ENCODE measurements at places on chromosomes 16 and 17. TPM values are rescaled to one million over a fixed set of nuclear protein-coding genes. Genes with fewer than 3 reads are reported as not detected.
A peak's percentile ranks its signal among the peaks of the same experiment; 100 is the strongest.

Gene SPATA20
- total RNA-seq, result 149 TPM

Gene HEATR9
- total RNA-seq, result not detected

GRCh38 chr17:45135978-45136791 lies 698 bp downstream of the ACBD4 start:
- no peak for DNase-seq

- DNase-seq, result no peak
Measured at GRCh38 chr16:28836761-28837064, 9.4 kb downstream of the TUFM start.

DNA sequence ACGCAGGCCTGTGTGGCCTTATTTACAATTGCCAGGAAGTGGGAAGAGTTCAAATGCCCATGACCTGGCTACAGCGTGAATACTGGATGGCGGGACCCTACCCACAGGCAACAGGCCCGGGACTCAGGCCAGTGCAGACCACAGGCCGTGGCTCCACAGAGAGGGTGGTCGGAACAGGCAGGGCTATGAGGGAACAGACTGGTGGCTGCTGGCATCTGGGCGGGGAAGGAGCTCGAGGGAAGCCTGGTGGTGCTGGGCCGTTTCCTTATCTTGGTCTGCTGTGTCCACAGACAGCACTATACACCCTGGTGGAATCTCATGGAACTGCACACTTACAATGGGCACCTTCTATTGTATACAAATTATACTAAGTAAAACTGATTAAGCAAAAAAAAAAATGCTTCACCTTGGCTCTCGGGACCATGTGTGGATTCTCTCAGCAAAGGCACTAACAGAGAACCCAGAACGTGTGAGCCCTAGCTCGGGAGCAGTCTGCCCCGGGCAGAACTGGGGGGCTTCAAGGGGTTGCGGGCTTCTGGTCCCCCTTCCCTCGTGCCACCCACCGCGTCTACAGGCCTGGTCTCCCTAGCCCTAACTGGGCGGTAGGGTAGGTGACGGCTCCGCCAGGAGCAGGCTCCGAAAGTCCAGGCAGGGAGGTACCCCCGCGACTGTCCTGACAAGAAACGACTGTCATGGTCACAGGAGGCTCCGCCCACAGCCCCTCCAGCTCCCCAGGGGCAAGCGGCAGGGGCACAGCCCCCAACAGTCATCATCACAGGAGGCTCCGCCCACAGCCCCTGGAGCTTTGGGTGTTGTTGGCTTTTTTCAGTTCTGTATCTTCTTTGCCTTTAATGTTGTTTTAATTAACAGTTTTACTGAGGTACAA lies 21.8 kb downstream of the CEP131 start:
- DNase-seq, result peak; percentile 75

GRCh38 chr17:28347261-28347891 lies 10.0 kb downstream of the POLDIP2 start:
- DNase-seq, result no peak

Gene MC1R
- total RNA-seq, result 6.5 TPM

DNA sequence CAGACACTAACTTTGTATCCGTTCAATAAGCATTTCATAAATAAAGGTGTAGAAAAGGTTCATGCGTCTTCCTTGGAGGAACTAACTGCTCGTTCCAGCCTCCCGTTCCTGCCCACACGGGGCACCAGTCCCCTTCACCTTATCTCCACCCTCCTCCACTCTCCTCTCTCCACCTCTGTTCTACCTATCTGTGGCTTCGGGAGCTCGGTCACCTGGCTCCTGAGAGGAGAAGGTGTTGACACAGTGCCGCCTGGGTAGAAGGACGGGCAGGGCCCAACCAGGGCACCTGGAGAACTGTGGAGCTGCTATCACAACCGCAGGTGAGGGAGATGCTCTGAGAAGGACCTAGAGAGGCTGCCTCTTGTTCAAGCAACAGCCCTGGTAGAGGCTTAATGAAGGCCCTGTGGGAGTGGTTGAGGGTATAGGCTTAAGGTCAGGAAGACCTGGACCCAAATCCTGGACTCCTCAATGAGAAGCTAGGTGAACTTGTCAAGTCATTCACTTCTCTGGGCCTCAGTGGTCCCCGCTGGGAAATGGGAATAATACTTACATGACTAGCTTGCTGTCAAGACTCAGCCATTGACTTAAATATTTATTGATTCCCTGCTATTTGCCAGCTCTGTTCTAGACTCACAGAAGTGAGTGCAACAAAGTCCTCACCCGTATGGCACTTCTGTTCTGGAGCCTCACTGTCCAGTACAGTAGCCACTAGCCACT lies 9.6 kb upstream of the MINK1 start:
- no peak for DNase-seq

- DNase-seq, result peak; percentile 19
Measured at GRCh38 chr17:38619937-38620550, 14.3 kb upstream of the SRCIN1 start.

GRCh38 chr17:41434415-41434814 lies 6.4 kb downstream of the KRT38 start:
- DNase-seq, result no peak

DNA sequence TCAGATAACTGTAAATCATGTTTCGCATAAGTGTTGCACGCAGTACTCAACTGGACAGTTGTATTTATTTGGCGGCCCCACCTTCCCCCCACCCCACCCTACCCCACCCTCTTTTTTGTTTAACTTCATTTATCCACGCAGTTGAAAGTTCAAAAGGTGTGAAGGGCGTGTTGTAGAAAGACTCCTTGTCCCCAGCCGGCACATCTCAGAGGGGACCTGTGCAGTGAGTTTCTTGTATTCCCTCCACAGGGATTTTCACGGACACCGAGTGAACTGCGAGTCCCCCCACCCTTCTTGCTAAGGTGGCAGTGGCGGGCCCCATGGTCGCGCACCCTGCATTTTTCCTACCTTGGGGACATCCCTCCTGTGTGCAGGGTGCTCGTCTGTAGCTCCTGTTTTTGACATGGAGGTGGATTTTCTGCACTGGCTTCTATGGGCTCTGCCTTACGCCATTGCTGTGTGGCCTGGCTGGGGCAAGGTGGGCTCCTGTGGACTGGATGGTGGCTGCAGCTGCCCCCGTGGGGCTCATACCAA lies 36.2 kb downstream of the ADCY7 start:
- peak; percentile 39 for DNase-seq

- no peak for DNase-seq
Measured at GRCh38 chr16:56460101-56460500, 8.7 kb downstream of the OGFOD1 start.

Gene FADS6
- total RNA-seq, result 3.1 TPM

DNA sequence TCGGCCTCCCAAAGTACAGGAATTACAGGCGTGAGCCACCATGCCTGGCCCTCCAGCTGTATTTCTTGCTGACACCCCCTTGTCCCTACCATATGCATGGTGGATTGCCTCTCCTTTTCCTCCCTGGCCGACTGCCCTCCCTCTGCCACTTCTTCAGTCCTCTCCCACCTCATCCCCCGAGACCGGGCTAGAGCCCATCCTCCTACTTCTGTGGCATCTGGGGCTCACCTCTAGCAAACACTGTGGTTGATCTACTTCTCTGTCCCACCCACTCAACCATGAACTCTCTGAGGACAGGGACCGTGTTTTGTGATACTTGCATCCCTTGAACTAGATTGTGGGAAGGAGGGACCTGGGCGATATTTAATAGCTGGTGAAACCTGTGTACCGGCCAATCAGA lies 7.5 kb upstream of the AXIN2 start:
- no peak for DNase-seq

- no peak for DNase-seq
Measured at GRCh38 chr17:61000911-61001310, 323.3 kb downstream of the BCAS3 start.

DNA sequence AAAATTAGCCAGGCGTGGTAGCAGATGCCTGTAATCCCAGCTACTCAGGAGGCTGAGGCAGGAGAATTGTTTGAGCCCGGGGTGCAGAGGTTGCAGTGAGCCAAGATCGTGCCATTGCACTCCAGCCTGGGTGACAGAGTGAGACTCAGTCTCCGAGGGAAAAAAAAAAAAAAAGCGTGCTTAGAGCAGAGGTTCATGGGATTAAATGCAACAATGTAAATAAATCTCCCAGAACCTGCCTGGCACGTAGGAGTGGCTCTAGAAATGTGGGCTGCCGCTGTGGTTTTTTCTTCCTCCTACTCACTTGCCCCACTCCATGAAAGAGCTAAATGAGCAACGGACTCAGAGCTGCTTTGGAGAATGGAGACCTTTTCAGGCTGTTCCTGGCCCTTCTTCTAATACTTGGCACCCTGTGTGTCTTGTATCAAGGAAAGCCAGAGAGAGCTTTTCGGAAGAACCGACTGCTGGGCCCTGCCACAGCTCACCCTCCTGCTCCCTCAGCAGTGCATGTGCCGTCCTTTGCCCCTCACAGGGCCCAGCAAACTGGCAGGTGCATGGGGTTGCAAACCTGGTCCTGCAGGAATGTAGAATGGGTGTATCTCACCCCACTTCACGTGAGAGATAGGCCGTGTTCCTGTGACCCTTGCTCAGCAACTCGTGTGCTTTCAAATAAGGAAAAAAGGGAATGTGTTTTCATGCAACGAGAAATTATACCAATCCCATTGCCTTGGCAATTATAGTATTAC lies 52.0 kb downstream of the LDHD start:
- DNase-seq, result no peak

DNA sequence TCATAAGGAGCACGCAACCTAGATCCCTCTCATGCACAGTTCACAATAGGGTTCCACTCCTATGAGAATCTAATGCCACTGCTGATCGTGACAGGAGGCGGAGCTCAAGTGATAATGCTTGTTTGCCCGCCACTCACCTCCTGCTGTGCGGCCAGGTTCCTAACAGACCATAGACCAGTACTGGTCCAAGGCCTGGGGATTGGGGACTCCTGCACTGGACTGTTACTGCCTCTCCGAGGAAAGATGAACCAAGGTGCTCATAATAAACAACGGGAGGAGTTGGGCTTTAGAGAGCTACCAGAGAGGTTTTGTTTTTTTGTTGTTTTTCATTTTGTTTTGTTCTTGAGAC lies 58.2 kb downstream of the TK2 start:
- DNase-seq, result no peak

Gene GSPT1
- total RNA-seq, result 141 TPM

DNA sequence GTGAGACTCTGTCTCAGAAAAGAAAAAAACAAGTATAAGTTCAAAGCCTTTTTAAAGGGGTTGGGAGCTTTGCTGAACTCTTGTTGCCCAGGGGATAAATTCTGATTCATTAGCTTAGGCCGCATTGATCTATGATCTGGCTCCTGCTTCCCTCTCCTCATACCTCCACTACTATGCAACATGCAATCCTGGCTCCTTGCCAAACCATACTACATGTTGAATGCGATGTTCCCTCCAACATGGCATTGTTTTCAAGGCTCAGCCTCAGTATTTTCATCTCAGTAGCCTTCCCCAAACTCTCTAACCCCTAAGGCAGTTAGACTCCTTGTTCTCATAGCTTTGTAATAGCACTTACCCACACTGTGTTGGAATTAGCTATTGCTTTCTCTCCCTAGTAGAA lies 6.2 kb downstream of the REXO5 start:
- no peak for DNase-seq

Gene KRTAP9-9
- not detected for total RNA-seq

Gene MT2A
- total RNA-seq, result 4.3 TPM

- DNase-seq, result no peak
Measured at GRCh38 chr17:1367351-1367745, 32.7 kb downstream of the YWHAE start.

Gene TMEM114
- total RNA-seq, result not detected

DNA sequence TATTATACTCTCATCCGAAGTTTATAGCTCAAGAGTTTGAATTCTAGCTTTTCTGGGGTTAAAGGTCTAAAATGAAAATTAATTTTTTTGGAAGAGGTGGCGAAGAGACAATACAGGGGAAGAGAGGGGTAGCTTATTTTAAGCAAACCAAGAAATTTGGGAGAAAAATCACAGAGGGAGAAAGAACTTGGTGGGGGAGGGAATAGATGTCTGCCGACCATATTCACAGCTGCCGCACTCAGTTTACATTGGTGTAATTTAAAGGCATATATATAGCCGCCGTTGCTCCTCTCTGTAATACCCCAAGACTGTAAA lies 6.5 kb upstream of the ZFHX3 start:
- no peak for DNase-seq

DNA sequence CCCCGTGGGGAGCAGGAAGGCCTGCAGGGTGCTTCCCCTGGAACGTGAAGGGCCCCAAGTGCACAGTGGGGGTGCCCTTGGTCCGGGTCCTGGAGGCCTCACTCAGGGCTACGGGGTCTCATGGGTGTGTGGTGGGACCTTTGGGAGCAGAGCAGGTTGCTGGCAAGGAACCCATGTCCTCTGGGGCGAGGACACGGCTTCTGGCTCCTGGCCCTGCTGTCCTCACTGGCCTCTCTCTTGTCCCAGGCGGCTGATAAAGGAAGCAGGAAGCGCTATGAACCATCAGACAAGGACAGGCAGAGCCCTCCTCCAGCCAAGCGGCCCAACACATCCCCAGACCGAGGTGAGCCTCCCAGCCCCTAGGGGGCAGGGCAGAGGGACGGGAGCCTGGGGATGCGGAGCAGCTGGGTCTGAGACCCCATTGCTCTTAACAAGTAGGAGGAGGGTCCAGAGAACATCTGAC lies 9.8 kb upstream of the IL17C start:
- DNase-seq, result peak; percentile 77

- no peak for DNase-seq
Measured at GRCh38 chr17:42122371-42123303, at the start of gene HSPB9. HSPB9 (plus strand) TSS chr17:42122804; CDS start chr17:42122851, 47 bp downstream.

Data from Caco-2 (cell line).